ENCODE measurements at places on chromosomes 12 and 14. TPM values are rescaled to one million over a fixed set of nuclear protein-coding genes. Genes with fewer than 3 reads are reported as not detected.

DNA sequence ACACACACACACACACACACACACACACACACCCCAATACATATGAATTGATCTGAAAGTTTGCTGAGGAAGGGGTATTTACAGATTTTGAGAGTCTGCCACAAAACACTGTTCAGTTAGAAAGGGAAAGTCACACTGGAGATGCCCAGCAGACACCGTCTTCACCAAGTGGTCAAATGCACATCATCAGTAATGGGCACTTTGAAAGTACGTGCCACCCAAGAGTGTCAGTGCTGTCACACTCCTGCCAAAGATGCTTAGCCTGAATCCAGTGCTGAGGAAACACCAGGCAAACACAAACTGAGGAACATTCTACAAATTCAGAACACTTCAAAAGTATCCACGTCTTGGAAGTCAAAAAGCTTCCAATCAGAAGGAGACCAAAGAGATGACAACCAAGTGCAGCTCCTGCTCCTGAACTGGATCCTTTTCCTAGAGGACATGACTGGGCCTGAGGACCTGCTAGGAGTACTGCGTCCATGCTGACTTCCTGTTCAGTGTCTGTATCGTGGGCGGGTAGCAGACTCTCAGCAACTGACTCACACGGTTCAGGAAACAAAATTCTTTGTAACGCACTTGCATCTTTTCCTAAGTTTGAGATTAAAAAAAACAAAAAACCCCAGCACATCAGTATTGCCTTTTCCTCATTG, 18.6 kb downstream of the PSMC1 start:
- no peak for DNase-seq

DNA sequence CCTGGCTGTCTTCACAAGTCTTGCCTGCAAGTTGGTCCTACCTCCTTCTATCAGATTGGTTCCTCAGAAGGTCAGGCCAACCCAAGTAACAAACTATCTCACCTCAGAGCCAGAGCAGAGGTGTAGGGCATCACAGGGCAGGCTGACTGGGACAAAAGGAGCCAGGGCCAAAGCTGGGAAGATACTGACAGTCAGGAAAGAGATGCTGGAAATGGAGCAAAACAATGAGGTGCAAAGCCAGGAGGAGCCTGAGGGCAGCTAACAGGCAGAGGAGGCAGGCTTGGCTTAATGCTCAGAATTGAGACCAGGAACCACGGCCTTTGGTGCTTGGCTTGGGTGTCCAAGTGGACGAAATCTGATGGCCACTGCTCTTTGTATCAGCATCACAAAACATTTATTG, 68.4 kb upstream of the PNMA1 start:
- no peak for DNase-seq

DNA sequence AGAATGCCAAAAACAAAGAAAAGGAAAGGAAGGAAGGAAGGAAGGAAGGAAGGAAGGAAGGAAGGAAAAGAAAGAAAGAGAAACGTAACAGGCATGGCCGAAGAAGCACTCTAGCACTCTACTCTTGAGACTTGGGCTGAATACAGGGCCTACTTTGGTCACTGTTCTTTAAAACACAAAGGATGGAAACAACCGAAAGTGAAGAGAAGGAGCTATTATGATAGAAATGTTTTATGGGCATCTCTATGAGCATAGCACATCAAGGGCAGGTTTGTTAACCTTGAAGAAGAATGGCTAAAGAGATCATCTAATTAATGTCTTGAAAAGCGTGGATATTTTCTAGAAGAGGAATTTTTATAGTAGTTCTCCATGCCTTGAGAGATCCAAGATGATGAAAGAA, 15.9 kb upstream of the OTX2 start:
- DNase-seq: no peak

The RIC8B gene
- total RNA-seq: 25.5 TPM

The COL2A1 gene
- total RNA-seq: 0.48 TPM

The DNAJC22 gene
- total RNA-seq: 5.1 TPM

The GALNT6 gene
- total RNA-seq: 6.3 TPM

- peak; percentile 86 for DNase-seq
These were observed 3.0 kb downstream of the ARG2 start for GRCh38 chr14:67622675-67623074.

GRCh38 chr14:105117710-105118385, 50.7 kb downstream of the JAG2 start:
- no peak for DNase-seq

DNA sequence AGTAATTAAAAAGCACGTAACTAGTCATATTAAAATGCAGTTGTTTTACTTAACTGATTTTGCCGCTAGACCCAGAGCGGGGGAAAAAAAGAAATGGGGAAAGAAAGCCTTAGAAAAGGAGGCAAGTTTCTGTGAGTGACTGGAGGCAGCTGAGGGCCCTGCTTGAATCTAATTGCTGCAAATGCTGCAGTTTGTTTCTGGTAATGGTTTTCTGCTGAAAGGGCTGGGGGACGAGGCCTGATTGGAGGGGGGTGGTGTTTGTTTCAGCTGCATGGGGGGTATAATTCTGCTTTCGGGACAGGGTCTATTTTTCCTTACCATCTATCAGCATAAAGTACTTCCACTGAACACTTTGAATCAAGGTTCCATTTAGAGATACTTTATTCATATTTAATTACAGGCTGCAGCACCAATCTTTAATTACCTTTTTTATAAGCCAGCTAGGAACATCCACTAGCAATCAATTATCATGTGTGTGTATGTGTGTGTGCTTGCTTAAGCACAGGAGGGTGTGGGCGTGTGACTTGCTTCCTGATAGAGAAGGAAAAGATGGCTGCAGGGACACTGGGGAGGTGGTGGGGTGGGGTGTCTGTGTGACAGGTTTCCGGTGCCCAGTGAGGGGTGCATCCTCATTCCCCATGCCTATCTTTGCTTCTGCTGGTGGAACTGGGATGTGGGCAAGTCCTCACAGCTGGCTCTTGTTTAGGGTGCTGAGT, 83.4 kb downstream of the ADCK1 start:
- DNase-seq: no peak

DNA sequence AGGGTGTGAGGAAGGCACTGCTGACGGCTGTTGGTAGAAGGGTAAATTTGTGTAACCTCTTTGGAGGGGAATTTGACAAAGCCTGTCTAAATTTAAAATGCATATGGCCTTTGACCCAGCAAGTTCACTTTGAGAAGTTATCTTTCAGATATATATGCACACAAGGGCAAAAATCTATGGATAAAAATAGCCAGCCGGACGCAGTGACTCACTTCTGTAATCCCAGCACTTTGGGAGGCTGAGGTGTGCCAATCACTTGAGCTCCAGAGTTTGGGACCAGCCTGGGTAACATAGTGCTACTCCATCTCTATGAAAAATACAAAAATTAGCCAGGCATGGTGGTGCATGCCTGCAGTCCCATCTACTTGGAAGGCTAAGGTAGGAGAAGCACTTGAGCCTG, 13.4 kb downstream of the UBC start:
- no peak for DNase-seq

DNA sequence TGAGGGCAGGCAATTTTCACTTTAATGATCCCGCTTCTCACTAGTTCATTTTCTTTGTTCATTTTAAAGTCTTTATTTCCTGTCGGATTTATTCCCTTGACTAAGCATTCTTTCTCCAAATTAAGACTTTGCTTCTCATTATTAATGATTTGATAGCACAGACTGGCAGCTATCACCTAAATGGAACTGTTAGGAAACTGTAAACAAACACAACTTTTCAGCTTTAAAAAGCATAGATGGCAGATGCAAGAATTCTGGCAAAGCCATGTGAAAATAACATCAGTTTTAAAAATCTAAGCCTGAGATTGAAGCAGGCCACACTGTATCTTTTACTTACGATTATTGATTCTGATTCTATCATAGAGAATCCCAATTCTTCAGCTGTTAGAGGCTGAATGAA, 111.4 kb downstream of the GARIN6 start:
- no peak for DNase-seq

GRCh38 chr14:72582582-72582981, 311.3 kb downstream of the DPF3 start:
- DNase-seq: no peak

- DNase-seq: peak; percentile 91
These were observed 123.0 kb downstream of the SLC38A4 start for GRCh38 chr12:46702581-46703344.

The KLRB1 gene
- not detected for total RNA-seq

DNA sequence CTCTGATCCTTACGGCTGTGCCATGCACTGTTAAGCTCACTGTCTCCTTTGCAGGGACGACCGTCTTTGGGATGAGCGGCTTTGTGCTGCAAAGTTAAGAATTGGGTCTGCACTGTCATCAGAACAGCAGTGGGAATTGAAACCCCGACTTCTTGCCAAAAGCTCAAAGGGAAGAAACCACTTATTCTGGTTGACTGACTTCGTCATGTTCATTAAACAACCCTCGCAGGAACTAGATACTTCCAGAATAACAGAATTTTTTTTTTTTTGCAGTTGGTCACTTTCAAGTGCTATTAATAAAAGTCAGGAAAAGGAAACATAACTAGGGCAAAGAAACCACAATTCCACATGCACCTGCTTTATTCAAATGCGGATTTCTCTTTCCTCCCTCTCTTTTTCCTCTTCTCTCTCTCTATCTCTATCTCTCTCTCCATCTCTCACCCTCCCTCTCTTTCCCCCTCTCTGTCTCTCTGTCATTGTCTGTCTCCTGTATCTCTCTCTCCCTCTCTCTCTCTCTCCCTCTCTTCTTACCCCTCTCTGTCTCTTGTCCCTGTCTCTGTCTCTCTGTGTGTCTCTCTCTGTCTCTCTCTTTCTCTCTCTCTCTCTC, 12.3 kb upstream of the GLT1D1 start:
- no peak for DNase-seq

The DBX2 gene
- total RNA-seq: 6.3 TPM

The LRTM2 gene
- total RNA-seq: 1.2 TPM

DNA sequence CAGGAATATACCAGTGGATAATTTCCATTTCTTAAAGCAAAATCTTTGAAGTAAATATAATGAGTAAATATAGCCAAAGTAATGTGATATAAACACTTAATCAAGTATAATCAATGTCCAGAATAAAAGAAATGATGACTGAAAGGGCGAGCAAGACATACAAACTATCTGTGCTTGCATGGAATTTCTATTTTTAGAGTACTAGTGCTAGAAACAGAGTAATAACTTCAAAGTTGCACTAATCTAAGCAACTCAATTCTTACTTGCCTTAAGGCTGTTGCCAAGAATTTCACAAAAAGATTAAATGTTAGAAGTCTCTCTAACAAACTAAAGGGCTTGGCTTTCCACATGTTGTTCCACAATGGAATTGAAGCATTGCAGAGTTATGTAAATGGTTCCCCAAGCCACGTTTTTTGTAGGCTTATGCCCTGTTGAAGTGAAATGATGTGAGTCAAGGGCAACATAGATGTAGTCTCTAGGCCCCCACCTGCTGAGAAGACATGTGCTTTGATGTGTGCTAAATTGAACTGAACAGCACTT, 175.0 kb upstream of the LMNTD1 start:
- no peak for DNase-seq

The RHOJ gene
- 4.8 TPM for total RNA-seq

- no peak for DNase-seq
These were observed 272.1 kb downstream of the CEP128 start for GRCh38 chr14:80669426-80669825.

- no peak for DNase-seq
These were observed 17.5 kb downstream of the CINP start for GRCh38 chr14:102345232-102345631.

- DNase-seq: no peak
These were observed 121.5 kb upstream of the CPM start for GRCh38 chr12:69054343-69055056.

The RERG gene
- 33.7 TPM for total RNA-seq

GRCh38 chr14:33061667-33062325, 123.1 kb downstream of the NPAS3 start:
- DNase-seq: no peak

The MGST1 gene
- total RNA-seq: 9.6 TPM

- DNase-seq: no peak
These were observed 249.2 kb downstream of the C12orf50 start for GRCh38 chr12:87779858-87780498.

- DNase-seq: no peak
These were observed 92.7 kb downstream of the BORCS5 start for GRCh38 chr12:12449533-12450025.

The DTX1 gene
- total RNA-seq: 2.9 TPM

- peak; percentile 31 for DNase-seq
These were observed 34.8 kb downstream of the PLXNC1 start for GRCh38 chr12:94182986-94183707.

DNA sequence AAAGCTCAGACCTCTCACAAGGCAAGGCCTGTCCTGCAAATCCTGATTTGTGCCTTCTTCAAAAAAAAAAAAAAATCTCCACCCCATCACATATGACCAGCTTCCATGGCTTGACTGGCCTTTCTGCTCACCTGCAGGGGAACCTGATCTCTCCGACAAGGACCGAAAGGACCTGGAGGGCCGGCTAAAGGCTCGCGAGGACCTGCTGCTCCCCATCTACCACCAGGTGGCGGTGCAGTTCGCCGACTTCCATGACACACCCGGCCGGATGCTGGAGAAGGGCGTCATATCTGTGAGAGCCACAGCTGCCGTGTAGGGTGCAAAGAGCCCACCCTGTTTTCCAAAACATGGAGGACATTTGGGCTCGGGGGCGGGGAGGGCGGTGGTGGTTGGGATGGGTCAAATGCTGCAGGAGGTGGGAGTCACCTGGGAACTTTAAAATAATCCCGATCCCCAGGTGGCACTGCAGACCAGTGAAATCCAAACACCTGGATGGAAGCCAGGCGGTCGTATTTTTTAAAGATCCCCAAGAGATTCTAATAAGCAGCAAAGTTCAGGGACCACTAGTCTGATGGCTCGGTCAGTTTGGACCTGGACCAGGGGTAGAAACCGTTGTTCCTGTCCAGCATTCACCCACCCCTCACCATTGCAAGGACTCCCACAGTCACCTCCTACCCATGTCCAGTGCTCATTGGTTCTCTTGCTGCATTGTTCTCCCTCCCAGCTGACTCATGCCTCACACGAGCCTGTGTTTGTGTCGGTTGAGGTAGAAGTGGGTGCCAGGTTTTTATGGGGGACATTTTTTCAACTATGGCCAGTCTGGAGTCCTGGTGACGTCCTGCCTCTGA, 44.8 kb downstream of the FOXN4 start:
- DNase-seq: peak; percentile 37

DNA sequence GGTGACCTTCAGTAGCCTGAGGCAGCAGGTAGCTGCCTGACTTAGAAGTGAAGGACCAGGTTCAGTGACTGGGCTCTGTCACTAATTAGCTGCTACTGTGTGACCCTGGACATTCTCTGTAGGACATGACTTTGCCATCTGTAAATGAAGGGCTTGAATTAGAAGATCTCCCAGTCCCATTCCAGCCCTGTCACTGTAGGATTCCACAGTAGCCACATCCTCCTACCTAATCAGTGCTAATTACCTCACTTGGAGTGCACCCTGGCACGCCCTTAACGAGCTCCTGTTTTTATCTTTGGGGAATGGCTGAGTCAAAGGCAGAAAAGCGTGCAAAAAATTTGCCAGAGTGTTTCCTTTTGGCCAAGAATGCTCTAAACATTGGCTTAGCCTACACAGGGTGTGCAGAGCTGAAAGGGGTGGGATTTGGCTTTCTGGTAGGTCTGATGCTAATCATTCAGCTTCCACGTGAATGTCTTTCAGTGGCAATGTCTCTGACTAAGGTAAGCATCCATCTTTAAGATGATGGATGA, 6.8 kb downstream of the NTF3 start:
- no peak for DNase-seq

Data from umbilical cord (tissue), 2 donors.